ENCODE measurements at places on chromosomes 2 and 18. TPM values are rescaled to one million over a fixed set of nuclear protein-coding genes. Genes with fewer than 3 reads are reported as not detected.

SEPTIN2 gene
- total RNA-seq: 177 TPM

VWC2L gene
- total RNA-seq: not detected

FAM237A gene
- total RNA-seq: not detected

NEURL3 gene
- not detected for total RNA-seq

- ATAC-seq: no peak
Observed at GRCh38 chr2:113010088-113010487, 4.8 kb downstream of the IL36A start.

DNA sequence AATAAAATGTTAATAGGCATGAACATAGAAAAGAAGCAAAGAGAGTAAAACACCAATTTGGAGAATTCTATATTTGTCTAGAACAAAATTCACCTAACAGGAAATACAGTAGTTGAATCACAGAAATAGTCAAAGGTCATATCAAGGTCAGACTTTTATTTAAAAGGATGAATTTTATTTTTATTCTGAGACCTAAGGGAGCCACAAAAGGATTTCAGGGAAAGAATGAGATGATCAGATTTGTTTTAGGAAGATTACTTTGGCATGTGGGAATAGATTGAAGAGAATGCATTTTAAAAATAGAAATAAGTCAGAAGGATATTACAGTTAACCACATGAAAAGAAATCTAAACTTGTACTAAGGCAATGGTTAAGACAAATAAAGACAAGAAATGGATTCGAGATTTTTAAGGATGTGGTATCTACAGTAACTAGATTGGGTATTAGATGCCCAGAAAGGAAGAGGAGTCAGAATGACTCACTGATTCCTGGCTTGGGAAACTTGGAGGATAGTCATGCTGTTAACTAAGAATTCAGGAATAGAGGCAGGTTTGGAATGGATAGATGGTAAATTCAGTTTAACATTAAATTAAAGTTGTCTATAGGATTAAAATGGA, 56.0 kb downstream of the METTL4 start:
- no peak for ATAC-seq

- ATAC-seq: no peak
Observed at GRCh38 chr2:226066391-226066790, 666.9 kb downstream of the NYAP2 start.

DNA sequence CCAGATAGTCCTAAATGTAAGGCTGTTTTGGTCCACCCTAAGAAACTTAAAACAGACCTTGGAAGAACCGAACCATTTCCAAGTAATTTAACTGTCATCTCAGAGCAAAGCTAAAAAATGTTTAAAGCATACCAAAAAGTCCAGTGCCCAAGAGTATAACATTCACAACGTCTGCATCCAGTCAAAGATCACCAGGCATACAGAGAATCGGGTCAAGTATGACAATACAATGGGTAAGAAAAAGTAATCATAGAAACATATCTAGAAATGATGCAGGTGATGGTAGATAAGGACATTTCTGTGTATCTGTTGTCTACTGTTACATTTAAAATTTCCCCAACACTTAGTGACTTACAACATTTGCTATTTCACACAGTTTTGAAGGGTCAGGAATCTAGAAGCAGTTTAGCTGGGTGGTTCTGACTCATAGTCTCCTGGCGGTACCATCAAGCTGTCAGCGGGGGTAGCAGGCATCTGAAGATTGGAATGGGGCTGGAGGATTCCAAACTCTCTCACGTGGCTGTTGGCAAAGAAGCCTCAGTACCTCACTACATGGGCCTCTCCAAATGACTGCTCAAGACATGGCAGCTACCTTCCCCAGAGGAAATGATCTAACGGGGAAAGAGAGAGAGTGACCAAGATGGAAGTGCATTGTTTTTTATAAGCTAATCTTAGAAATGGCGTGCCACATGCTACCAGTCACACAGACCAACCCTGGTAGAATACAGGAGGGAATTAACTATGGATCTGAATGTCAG, 36.6 kb upstream of the DYNC2LI1 start:
- ATAC-seq: no peak

- ATAC-seq: peak; percentile 98
Observed at GRCh38 chr2:181106789-181107627, 126.6 kb downstream of the UBE2E3 start.

- ATAC-seq: no peak
Observed at GRCh38 chr2:237384672-237385020, 29.3 kb downstream of the COL6A3 start.

- no peak for ATAC-seq
Observed at GRCh38 chr2:174180165-174180724, 68.1 kb downstream of the OLA1 start.

DNA sequence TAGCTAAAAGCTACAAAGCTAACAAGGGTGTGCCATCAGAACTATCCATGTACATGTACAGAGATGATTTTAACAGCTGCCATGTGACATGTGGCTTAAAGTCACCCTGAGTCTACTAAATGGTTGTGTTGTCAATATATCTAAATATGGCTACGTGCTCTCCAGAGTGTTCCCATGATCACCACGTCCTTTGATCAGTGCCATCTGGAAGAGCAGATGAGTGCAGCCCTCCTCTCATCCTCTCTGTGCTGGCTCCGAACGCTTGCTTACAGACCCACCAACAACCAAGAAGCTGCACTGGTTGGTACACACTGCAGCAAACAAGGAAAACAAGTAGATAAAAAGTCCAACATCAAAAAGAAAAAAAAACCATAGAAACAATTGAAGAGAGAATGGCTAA, 88.6 kb upstream of the NARS1 start:
- no peak for ATAC-seq

DNA sequence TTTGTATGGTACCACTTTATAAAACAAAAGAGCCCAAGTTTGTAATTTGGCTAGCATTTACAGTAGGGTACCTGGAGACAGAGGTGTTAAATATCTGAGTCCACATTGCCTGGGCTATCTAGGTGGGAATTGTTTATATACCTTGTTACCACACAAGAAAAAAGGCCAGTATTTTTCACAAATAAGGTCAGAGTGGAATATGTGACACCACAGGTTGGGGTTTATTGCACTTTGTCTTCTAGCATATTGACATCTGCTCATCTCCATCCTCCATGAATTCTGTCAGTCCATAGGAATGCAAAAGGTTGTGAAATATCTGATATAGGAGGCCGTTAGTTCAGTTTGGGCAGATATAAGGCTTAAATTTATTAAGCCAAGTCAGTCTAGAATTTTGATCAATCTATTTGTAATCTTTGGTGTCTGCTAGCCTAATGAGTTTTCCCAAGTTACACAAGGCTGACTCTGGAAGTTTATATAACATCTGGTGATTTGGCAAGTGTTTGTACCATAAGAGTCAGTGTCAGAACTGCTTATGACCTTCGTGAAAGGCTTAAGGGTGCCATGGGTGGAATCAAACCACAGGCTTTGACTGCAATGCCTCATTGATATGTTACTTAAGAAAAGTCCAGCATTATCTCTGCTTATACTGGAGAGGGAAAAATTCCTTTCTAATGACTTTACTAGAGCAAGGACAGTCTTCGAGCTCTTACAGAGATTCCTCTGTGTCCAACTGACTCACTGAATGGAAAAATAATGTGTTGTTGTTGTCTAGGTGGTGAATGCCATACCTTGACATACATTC, 11.3 kb upstream of the DPP4 start:
- ATAC-seq: no peak

GRCh38 chr2:2704428-2705090, 373.5 kb upstream of the MYT1L start:
- ATAC-seq: no peak

- ATAC-seq: no peak
Observed at GRCh38 chr2:199465390-199465789, 7.7 kb upstream of the SATB2 start.

Data from esophagus mucosa (tissue), 1 donor.